AG08395 (cell line): ENCODE measurements at places on chromosomes 5 and 9.

DNA sequence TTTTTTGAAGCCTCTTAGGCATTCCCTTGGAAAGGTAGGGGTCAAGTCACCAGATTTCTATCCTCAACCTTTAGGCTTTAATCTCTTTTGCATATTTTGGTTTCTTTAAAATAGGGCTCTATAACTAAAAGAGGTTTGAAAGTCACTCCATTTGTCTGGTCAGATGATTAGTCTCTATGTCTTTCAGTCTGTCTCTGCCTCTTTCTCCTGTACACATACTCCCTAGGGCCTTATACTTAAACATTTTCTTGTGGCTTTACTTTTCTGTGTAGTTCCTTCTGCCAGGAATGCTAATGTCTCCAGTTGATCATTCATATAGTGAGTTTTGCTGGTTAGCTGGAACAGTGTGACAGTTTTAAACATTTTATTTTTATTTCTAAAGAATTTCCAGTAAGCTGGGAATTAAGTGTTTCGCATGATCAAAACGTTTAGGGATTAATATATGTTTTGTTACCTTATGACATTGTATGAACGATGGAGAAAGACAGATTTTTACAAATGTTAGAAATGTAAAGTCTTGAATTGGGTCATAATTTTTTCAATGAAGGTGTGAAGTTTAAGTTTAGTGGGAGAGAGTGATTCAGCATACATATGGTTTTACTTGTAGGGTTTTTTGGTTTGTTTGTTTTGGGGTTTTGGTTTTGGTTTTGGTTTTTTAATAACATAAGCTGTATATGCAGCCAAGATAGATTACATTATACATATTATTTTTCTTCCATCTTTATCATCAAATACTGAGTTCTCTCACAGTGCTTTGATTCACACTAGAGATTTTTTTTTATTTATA lies 90.6 kb downstream of the ZCCHC7 start:
- DNase-seq = no peak

DNA sequence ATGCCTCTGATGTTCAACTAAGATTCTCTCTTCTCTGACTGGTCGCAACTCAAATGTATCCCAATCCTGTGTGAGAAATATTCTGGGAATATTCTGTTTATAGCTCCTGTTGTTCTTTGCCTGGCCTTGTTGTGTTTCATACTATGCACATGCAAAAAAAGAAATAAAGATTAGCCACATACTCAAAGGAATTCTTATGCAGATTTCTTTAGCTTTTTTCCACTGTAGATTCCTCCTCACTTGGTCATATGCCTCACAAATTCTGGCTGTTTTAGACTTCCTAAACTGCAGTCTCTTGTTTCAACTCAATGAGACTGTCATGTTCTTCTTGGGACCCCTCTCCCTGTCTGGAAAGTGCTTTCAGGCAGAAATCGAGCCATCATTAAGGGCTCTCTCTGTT lies 217.5 kb upstream of the SH3GL2 start:
- DNase-seq = no peak

- DNase-seq = no peak
These were observed 207.6 kb downstream of the CETN3 start for GRCh38 chr5:90201923-90202322.

DNA sequence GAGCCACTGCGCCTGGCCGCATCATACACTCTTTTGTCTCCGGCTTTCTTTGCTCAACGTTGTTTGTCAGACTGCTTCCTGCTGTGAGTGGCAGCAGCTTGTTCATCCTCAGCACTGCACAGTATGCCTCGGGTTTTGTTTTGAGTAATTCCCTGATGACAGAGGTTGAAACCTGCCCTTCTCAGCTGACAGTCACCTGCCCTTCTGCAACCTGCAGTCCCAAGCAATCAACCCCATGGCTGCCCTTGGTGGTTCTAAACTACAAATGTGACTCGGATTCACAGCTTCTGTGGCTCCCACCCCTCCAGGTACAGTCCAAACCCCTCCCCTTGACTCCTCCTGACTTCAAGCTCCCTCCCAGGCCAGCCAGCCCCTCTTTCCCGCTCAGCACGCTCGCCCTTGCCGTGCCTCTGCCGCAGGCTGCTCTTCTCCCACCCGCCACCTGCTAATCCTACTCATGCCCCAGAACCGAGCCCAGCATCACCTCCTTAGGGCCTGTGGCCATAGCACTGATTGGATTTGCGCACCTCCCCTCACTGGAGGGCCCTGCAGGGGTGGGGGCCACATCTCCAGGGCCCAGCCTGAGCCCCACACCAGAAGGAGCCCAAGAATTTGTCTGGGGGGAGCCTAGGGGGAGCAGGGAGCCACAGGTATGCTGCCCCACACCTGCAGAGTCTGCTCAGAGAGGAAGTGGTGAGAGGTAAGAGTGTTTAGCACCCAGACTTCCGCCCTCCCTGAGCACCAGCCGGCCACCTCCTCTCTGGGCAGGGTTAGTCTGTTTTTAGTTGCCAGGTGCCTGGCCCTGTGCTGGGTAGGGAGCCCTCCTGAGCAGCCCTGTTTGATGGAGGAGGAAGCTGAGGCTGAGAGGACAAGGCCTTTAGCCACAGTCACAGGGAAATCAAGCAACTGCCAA lies 10.1 kb downstream of the EEIG1 start:
- no peak for DNase-seq

- DNase-seq = peak; percentile 62
These were observed 257.1 kb downstream of the FBXL7 start for GRCh38 chr5:15757103-15757502.

DNA sequence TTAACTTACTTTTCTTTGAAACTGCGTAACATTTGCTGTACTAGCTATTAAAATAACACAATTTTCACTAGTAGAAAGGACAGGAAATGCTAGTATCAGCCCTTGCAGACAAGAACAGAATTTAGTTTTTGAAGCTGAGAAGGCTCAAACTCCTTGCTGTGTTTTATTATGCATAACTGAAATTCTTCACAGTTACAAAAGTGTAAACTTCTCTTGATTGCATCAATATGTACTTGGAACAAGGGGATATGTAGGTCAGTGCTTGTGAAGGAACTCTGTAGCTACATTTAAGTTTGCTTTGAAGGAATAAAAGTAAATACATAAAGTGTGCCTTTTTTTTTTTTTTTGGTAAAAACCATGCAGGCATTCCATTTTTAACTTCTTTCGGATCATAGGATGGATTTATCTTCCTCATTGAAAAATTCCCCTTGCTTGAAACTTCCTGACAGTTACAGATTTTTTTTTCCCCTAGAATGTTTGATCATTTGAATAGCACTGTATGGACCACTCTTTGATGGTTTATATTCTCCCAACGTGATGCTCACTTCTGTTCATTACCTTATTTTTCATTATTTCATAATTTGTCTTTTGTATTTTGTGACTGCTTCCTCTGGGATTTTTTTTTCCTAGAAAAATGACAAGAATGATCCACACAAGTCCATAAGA lies 94.9 kb upstream of the DAB2 start:
- peak; percentile 40 for DNase-seq

DNA sequence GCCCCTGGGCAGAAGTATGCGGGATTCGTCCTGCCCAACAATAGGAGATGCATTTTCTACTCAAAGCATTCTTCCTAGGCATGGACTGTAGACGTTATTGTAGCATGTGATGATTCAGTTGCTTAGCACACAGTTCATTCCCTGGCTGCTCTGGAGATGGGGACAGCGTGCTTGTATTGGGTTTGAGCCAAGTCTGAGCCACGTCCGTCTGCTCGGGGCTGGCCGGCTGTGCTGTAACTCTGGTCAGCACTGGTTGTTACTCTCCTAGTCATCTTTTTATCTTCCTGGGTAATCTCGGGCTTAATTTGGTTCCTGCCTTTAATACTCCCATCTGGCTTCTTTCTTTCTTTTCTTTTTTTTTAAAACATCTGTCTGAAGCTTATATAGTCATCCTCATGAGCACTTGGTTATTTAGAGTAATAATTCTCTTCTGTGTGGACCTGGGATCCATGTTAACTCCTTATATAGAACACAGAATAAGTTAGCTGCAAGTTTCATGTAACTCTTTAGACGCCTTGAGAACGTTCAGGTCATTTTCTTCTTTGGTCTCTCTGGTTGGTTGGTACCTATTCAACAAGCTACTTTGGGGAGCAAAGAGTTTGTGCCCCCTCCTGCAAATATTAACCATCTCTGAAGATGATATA lies 118.8 kb upstream of the RPS23 start:
- peak; percentile 93 for DNase-seq

GRCh38 chr5:78803941-78804340 lies 155.4 kb upstream of the LHFPL2 start:
- DNase-seq = no peak
